Aorta (tissue), 5 donors: ENCODE measurements at places on chromosomes 16 and 17. TPM values are rescaled to one million over a fixed set of nuclear protein-coding genes. Genes with fewer than 3 reads are reported as not detected.

TMEM132E gene
- 0.25 TPM for polyA plus RNA-seq

- peak; percentile 79 for DNase-seq
These were observed 12.7 kb upstream of the STAC2 start for GRCh38 chr17:39238311-39238972.

GRCh38 chr17:39027455-39028035 is 60.3 kb upstream of the FBXO47 start:
- no peak for DNase-seq

DNA sequence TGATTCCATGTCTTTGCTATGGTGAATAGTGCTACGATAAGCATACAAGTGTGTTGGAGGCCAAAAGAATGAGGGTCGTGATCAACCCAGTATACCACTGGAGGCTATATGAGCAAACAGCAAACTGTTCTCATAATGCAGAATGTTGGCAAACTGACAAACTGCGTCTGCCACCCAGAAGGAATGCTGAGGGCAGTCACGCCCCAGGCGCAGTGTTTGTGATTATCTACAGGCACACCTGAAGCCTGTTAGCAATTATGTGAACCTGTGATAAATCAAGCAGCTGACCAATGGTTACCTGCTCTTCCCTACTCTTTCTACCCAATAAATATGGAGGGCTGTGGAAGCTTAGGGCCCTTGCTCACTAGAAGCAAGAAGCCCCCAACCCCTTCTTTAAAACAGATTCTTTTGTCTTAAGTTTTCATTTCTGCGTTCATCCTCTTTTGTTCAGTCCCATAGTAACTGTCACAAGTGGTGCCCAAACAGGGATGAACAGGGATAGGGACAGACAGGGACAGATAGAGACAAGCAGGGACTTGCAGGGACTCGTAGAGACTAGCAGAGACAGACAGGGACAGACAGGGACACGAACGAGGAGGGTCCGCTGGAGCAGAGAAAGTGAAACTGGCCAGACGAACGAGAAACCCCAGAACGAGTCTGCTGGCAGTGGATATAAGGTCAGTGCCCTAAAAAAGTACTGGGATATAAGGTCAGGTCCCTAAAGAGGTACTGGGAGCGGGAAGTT is 25.1 kb downstream of the CD300LG start:
- DNase-seq, result no peak

GRCh38 chr16:22089910-22090309 is 2.4 kb upstream of the VWA3A start:
- no peak for DNase-seq

ZNF624 gene
- polyA plus RNA-seq, result 1.0 TPM

- DNase-seq, result peak; percentile 85
These were observed 92.2 kb downstream of the IRX3 start for GRCh38 chr16:54194334-54194743.

DNA sequence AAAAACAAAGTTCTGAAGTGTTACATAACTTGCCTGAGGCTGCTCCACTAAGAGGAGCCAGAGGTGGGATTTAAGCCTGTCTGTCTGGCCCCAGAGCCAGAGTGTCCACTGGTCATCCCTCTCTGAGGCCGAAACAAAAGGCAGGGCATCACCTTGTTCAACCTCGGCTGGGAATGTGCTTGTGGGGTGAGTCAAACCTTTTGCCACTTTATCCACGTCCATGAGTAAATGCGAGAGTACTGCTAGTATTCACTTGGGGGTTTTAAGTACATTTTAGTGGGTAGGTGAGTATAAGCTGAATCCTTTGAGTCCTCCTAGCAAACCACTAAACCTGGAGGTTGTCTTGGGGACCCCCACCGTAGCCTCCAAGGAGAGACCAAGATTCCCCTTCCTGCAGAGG is 103.5 kb downstream of the STX8 start:
- DNase-seq, result no peak

- DNase-seq, result no peak
These were observed 115.2 kb downstream of the IRX5 start for GRCh38 chr16:55045756-55046460.

GRCh38 chr16:64948056-64948455 is 173.8 kb downstream of the CDH11 start:
- no peak for DNase-seq

DNA sequence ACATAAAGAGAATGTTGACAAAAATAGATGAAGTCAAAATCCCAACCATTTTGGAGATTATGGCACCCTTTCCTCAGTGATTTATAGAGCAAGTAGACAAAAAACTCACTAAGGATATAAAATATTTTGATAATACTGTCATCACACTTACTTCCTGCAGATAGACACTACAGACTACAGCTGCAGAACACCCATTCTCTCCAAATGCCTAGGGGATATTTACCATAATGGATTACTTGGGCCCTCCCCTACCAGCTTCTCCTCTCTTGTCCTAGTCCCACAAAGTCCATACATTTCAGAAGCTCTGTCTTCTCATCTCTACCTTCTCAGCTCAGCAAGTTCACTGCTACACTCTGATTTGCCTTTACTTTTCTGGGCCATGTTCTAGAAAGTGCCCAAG is 37.2 kb upstream of the CCNF start:
- no peak for DNase-seq

DNA sequence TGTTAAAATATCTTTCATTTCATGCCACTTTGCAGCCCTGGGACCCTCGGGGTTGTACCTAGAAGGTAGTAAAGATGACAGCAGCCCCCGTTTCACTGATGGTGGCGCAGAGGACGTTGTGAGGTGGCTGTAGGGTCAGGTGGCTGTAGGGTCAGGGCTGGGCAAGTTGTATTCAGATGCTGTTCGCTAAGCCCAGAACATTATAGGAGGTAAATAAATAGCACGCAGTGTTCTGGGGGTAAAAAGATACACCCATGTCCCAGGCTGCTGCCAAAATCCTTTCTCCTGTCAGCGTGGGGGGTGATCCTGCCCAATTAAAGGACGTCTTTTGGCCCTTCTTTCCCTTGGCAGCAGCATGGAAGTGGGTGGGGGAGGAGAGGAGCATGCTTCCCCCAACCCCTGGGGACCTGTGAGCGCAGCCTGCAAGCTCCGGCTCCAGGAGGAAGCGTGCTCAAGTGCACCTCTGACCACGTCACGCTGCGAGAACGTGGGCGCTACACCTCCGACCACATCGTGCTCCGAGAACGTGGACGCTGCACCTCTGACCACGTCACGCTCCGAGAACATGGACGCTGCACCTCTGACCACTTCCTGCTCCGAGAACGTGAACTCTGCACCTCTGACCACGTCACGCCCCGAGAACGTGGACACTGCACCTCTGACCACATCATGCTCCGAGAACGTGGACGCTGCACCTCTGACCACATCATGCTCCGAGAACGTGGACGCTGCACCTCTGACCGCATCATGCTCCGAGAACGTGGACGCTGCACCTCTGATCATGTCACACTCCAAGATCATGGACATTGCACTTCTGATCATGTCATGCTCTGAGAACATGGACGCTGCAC is 182.1 kb downstream of the RPTOR start:
- no peak for DNase-seq

DNA sequence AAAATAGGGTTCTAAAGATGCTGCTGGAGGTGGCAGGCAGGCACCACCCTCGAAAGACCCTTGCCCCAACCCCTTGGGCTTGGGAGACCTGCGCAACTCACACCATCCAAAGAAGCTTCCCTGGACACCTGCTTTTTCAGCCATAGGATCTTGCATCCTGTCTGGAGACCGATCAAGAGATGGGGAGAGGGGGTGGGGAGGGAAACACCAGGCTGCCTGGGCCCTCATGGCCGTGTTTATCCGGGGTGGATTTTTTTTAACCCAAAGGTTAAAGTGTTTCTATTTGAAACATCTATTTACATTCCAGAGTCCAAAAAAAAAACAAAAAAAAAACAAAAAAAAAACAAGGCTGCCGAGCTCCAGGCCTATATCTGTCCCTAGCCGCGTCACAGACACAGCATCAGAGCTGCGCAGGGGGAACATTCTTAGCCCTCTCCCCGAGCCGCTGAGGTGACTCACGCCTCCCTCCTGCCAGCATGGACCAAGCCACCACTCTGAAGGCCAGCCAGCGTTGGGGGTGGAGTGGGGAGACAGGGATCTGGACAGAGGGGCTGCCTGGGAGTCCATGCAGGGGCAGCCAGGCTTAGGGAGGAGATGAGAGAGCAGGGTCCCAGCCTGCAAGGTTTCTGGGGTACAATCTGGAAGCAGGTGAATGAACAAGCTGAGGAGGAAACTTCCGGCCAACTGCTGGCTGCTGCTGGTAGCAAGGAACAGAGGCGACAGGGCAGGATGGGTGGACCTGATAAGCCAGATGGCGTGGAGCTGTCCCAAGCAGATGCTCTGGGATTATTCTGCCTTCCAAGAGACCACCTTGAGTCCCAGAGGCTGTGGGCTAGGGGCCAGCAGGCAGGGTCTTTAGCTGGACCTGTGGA is 14.8 kb downstream of the HDAC5 start:
- DNase-seq, result peak; percentile 95
